ENCODE measurements at places on chromosomes 11 and 22.

DNA sequence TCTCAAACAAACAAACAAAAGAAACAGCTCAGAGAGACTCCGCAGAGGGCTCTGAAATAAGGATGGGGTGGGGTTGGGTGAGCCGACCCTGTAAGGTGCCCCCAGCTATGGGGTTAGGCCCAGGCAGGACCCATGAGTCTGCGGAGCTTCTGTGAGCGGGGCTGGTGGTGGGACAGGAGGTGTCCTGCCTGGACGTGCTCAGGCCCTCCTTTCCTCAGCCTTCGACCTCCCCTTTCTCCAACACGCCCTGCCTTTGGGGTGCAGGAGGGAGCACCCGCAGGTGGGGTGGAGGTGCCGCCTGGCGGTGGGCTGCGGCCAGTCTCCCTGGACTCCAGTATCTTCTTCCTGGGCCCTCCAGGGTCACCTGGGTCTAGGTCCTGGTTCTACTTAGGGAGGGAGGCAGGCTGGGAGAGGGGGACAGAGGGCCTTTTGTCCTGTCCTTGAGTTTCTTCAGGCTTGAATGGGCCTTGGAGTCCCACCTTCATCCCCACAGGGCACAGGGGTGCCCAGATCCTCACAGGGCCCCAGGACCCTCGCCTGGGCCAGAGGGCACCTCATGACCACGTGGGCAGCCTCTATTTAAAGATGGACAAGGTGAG lies 12.3 kb downstream of the PRR33 start:
- DNase-seq = no peak

DNA sequence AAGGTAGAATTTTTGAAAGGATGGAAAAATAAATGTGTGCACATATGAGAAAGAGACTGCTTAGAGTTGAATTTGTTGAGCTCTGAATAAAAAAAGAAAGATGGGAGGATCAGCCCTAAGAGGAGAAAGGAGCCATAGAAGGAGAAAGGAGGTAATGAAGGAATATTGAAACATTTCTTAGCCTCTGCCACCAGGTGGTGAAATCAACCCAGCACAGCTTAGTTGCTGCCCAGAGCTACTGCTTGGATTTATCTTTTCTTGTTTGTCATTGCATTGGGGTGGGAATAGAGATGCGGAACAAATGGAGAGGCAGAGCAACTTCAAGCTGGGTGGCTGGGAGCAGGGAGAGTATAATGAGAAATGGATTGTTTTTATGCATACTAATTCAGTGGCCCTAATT lies 80.4 kb downstream of the SERGEF start:
- no peak for DNase-seq

DNA sequence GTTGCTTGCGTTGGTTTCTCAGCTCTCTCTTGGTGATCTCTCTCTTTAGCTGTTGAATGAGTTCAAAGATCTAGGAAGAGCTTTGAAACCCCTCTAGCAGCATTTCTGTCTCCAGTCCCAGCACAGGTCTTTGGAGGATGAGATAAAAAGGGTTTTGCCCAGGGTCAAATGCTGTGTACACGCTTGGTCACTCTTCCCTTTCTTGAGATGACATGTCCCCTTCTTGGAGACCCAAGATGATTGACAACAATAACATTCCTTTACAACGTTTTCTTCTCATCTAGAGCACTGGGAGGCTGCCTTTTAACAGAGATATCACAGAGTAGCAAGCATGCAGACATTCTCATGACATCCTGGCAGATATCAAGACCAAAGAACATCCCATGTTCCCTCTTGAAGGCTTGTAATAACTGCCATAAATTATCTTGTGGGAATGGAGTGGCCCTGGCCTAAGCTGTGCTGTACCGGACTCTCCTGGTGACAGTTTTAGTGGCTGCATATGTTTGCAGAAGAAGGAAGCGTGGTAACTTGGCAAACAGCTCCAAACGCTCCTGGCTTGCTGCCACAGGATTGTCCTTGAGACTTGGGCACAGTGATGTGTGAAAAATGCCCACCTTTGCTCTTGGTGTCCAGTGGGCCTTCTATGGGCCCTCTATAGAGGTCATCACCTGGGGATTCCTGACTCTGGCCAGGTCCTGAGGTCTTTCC lies 107.8 kb downstream of the PTPRJ start:
- no peak for DNase-seq

- DNase-seq = no peak
Measured at GRCh38 chr22:48960980-48961660, 866.6 kb downstream of the BRD1 start.

DNA sequence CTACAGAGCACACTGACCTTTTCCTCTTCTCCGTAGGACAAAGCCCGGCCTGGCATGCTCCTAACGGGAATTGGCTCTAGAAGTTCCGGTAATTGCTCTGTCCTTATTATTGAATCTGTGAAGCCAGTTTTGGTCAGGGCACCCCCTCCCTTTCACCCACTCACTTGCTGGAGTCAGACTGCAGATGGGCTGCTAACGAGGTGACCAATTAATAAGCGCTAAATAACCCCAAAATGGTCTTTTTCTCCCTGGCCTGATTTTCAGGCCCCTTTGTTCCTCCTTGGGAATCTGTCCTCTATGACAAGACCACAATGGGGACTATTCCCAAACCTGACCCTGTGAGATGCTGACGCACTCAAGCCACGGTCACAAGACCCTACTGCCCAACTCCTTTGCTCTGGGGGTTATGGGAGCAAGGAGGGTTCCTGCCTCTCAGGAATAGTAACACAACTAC lies 610.0 kb upstream of the CADM1 start:
- no peak for DNase-seq

DNA sequence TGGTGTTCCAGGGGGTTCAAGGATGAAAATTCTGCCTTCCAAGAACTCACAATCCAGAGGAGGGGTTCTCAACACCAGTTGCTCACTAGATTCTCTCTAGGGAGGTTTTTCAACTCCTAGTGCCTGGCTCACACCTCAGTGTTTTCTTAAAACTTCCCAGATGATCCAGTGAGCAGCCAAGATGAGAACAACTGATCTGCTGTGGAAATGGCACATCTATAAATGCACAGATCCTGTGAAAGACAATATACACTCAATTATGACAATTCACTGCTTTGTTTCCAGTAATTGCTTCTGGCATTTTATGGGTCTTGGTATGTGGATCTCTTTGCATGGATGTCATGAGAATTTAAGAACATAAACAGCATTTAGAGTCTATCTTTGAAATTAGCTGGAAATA lies 45.2 kb upstream of the PRSS23 start:
- DNase-seq = no peak

DNA sequence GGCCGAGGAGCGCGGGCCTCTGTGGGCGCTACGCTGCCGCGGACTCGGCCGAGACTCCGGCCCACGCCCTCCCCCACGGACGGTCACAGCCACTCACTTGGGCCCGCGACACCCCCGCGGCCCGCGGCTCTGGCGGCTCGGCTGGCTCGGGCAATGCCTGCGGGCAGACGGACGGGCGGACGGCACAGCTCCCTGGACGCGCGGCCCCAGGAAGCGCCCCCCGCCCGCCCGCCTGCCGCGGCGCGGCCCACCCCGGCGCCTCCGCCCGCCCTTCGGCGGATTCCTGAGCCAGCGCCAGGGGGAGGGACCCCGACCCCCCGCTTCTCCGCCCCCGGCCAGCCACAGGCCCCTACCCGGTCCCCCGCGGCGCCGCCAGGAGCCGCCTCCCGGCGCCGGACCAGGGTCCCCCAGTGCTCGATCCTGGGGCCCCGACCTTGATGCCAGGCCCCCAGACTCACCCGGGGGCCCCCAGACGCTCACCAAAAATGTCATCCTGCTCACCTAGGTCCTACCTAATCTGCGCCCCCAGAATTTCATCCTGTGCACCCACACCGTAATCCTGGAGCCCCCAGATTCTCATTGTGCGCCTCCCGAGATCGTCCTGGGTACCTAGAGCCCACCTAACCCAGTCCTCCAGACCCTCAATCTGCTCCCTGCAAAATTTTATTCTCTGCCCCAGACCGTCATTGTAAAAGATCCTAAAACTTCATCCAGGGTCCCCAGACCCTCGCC lies at the start of gene EFEMP2:
TSS of gene EFEMP2 (minus strand) at position 215 of the 732 bp plus-strand sequence. CDS start 446 bp downstream, outside the sequence.
- no peak for DNase-seq

- DNase-seq = no peak
Measured at GRCh38 chr11:58592760-58593472, 14.1 kb downstream of the ZFP91 start.
